ENCODE measurements at places on chromosomes 7 and 10.

DNA sequence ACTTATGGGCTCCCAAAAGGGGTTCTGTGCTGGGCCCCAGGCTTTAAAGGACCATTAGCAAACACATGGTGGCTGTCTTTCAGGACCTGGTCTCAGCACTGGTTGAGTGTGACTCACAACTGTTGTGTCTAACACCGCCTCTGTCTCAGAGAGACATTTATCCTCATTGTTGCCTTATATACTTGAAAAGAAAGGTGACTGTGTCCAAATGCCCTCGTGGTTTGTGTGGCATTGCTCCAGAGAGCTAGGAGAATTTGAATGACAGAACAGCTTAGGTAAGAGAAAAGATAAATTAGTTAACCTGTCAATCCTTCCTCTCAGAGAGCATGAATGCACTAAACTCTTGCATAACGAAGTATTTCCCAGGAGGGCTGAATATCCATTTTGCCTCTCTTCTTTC, 14.5 kb upstream of the FAM13C start:
- DNase-seq = no peak

DNA sequence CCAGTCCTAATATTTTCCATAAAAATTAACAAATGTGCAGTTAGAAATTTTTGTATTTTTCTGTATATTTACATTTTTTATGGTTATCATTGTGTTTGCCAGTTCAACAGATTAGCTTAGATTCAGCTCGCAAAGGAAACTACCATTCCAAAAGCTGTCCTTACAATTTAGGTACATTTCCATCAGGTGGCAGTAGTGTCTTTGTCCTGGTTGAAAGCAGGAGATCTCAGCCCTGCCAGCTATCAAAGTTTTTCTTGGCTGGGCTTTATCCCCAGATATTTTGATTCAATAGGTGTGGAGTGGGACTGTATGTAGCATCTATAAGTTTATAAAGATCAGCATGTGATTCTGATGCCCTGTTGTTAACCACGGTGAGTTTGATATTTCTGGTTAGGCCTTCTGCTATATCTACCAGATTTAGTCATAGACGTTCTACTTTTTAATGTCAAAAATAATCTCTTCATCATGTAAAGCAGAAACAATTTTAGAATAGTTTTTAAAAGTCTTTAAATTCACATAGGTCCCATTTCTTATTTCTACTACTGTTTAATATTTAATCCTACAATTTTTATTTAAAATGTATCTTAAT, 15.5 kb upstream of the ICA1 start:
- DNase-seq = no peak

GRCh38 chr10:68163735-68164134, 54.4 kb downstream of the MYPN start:
- DNase-seq = no peak

GRCh38 chr10:130333185-130333584, 197.0 kb downstream of the GLRX3 start:
- no peak for DNase-seq

- no peak for DNase-seq
Observed at GRCh38 chr10:19701427-19702052, 114.7 kb upstream of the PLXDC2 start.
